Endothelial cell of umbilical vein (primary cell): ENCODE measurements at places on chromosomes 11 and 22. TPM values are rescaled to one million over a fixed set of nuclear protein-coding genes. Genes with fewer than 3 reads are reported as not detected.

The NCR3LG1 gene
- total RNA-seq, result 8.1 and 8.7 TPM in 2 replicates

The H19 gene
- 0.37 and 3.2 TPM in 2 replicates for total RNA-seq

The LMF2 gene
- 89.7 and 94.8 TPM in 2 replicates for total RNA-seq

The GUCY1A2 gene
- total RNA-seq, result 0.02 and 0.12 TPM in 2 replicates

The POTEH gene
- not detected in 2 replicates for total RNA-seq
